Left renal pelvis (tissue), 4 donors: ENCODE measurements at places on chromosomes 4 and X. TPM values are rescaled to one million over a fixed set of nuclear protein-coding genes. Genes with fewer than 3 reads are reported as not detected.

NCAPG gene
- 33.6 TPM for polyA plus RNA-seq

KLHL15 gene
- 15.2 TPM for polyA plus RNA-seq

GYG2 gene
- polyA plus RNA-seq = 15.9 TPM

CYLC1 gene
- not detected for polyA plus RNA-seq

PAGE2B gene
- not detected for polyA plus RNA-seq

COL4A5 gene
- 106 TPM for polyA plus RNA-seq

ANKRD50 gene
- 98.0 TPM for polyA plus RNA-seq

TCEAL3 gene
- 28.9 TPM for polyA plus RNA-seq

TMPRSS11D gene
- polyA plus RNA-seq = 0.24 TPM

MTNR1A gene
- 2.1 TPM for polyA plus RNA-seq

RTL3 gene
- polyA plus RNA-seq = 0.33 TPM

ZCCHC12 gene
- polyA plus RNA-seq = 0.85 TPM

CFAP47 gene
- 1.1 TPM for polyA plus RNA-seq

CTAG1A gene
- not detected for polyA plus RNA-seq

ADGRL3 gene
- 30.8 TPM for polyA plus RNA-seq

XG gene
- 0.47 TPM for polyA plus RNA-seq

MAGEB17 gene
- polyA plus RNA-seq = not detected

NLGN4X gene
- polyA plus RNA-seq = 18.7 TPM

MAGEC1 gene
- not detected for polyA plus RNA-seq

GPR173 gene
- polyA plus RNA-seq = 24.5 TPM

IL2RG gene
- 0.93 TPM for polyA plus RNA-seq

ANXA3 gene
- polyA plus RNA-seq = 16.5 TPM

ZDHHC15 gene
- polyA plus RNA-seq = 9.6 TPM

C1QTNF7 gene
- 28.0 TPM for polyA plus RNA-seq

S100P gene
- 3.9 TPM for polyA plus RNA-seq

GAB3 gene
- 2.2 TPM for polyA plus RNA-seq

TASL gene
- polyA plus RNA-seq = 1.5 TPM

STBD1 gene
- polyA plus RNA-seq = 1.1 TPM

CNGA1 gene
- polyA plus RNA-seq = 3.9 TPM
